Occipital lobe (tissue), 3 donors: ENCODE measurements at places on chromosomes 2 and 18. TPM values are rescaled to one million over a fixed set of nuclear protein-coding genes. Genes with fewer than 3 reads are reported as not detected.

Gene CFAP65
- total RNA-seq = 0.16 TPM

Gene HOXD9
- not detected for total RNA-seq

Gene GRHL1
- total RNA-seq = 4.1 TPM

Gene TWIST2
- total RNA-seq = 0.16 TPM

Gene CNGA3
- 4.4 TPM for total RNA-seq

Gene ITPRIPL1
- 7.5 TPM for total RNA-seq

Gene RNF181
- total RNA-seq = 38.8 TPM

Gene FOXI3
- total RNA-seq = 0.47 TPM

Gene FEV
- not detected for total RNA-seq

Gene CGREF1
- 17.3 TPM for total RNA-seq

Gene SPRED2
- 8.6 TPM for total RNA-seq

Gene GALNT14
- 4.7 TPM for total RNA-seq

Gene KIAA1328
- 28.5 TPM for total RNA-seq

Gene IMPA2
- 6.1 TPM for total RNA-seq

Gene HES6
- 80.8 TPM for total RNA-seq

Gene APCDD1
- 10.3 TPM for total RNA-seq

Gene ITGB6
- total RNA-seq = 0.16 TPM

Gene DYNAP
- not detected for total RNA-seq

Gene SLC5A7
- 0.94 TPM for total RNA-seq

Gene C1QL2
- total RNA-seq = 1.6 TPM

Gene FAM228A
- total RNA-seq = 3.9 TPM

Gene TRIM54
- total RNA-seq = not detected

Gene GPR17
- 6.1 TPM for total RNA-seq
